ENCODE measurements at places on chromosomes 2 and 18.

- no peak for DNase-seq
Measured at GRCh38 chr2:168702579-168702978, 99.9 kb upstream of the NOSTRIN start.

DNA sequence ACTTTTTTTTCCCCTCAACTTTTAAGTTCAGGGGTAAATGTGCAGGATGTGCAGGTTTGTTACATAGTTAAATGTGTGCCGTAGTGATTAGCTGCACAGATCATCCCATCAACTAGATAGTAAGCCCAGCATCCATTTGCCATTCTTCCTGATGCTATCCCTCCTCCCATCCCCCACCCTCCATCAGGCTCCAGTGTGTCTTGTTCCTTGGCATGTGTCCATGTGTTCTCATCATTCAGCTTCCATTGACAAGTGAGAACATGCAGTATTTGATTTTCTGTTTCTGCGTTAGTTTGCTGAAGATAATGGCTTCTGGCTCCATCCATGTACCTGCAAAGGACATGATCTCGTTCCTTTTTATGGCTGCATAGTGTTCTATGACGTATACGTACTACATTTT is 47.2 kb upstream of the STON1 start:
- no peak for DNase-seq

DNA sequence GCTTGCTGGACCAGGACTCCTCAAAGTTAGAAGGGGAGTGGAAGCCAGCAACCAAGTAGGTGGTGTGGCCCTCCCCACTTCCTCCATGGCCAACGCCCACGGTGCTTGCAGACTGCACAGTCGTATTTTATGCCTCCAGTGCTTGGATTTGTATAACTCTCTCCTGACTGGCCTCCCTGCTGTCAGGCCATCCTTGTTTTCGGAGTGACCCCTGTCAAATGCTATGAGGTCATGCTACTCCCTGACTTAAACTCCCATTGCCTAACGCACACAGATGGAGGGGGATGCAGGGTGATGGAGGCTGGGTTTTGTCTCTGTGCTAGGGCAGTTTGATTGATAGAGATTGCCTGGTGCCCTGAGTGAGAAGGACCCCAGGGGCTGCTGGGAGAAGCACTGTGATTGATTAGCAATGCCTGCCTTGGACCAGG is 36.1 kb downstream of the GLI2 start:
- no peak for DNase-seq

- DNase-seq: no peak
Measured at GRCh38 chr2:135009339-135009738, 37.9 kb downstream of the MAP3K19 start.

GRCh38 chr18:27075828-27076227 is 109.3 kb downstream of the CHST9 start:
- no peak for DNase-seq

- no peak for DNase-seq
Measured at GRCh38 chr18:22489704-22490103, 72.0 kb upstream of the CTAGE1 start.

GRCh38 chr18:67705748-67706147 is 189.2 kb upstream of the DSEL start:
- DNase-seq: no peak

GRCh38 chr2:289362-290089 is 1.6 kb upstream of the ALKAL2 start:
- no peak for DNase-seq

DNA sequence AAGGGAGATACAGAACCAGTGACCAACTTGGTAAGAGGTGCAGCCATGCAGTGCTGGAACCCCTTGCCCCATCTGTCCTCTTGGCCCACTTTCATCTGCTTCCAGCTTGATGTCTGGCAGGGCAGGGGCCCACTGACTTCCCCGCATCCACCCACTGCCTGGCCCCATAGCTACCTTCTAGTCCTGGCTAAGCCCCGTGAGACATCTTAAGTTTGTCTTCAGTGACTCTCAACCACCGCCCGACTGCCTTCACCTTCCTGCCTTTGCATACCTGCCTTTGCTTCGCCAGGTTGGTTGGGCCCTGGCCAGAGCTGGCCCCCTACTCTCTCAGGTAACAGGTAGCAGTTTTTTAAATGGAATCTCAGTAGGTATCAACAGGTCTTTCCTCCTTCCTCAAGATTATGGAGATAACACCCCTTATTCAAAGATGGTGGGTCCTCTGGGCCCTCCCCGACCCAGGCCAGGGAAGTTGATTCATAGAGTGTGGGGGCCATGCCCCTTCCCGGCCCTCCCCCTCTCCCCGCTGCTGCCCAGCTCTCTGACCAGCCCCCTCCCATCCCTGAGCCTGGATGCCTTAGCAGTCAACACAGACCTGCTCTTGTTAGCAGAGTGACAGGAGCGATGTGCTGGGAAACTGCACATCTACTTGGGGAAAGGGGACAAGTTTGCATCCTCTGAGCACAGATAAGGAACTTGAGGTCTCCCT is 2.8 kb downstream of the ARID5A start:
- DNase-seq: no peak

DNA sequence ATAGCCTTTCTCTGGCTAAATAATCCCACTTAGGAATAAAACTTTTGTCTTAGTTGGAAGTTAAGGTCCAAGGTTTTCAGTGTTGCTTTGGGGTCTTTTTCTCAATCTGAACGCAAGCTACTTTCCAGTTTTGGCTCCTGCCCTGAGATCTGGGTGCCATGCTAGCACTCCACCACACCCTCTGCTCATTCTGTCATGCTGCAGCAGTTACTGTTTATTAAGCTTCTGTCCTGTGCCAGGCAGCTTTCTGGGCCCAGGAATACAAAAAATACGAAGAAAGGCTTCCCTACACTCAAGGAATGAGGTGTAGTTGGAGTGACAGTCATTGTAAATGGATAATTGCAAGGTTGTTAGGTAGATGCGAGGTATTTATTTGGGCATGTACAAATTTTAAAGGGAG is 46.3 kb upstream of the RTN4 start:
- no peak for DNase-seq

- DNase-seq: peak; percentile 10
Measured at GRCh38 chr2:199851883-199852282, 891 bp upstream of the FTCDNL1 start.

GRCh38 chr18:72107647-72108383 is 436.3 kb downstream of the CBLN2 start:
- peak; percentile 47 for DNase-seq

DNA sequence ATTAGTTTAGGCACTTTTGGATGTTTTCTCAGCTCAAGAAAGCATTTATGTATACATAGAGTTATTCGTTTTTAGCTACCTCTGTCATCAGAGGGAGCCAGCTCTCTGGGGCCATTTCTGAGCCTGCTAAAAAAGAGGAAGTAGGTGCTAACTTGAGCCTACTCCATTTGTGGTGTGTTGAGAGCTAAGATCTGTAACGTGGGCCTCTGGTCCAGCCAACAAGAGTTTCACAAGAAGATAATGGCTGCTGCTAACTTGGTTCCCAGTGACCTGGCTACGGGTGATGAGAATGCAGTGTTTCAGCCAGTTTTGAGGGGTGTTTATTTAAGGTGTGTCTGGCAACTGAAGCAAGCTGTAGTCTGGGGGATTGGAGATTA is 182.5 kb downstream of the PRKCE start:
- DNase-seq: no peak

- no peak for DNase-seq
Measured at GRCh38 chr2:19671311-19671710, 230.5 kb downstream of the TTC32 start.

DNA sequence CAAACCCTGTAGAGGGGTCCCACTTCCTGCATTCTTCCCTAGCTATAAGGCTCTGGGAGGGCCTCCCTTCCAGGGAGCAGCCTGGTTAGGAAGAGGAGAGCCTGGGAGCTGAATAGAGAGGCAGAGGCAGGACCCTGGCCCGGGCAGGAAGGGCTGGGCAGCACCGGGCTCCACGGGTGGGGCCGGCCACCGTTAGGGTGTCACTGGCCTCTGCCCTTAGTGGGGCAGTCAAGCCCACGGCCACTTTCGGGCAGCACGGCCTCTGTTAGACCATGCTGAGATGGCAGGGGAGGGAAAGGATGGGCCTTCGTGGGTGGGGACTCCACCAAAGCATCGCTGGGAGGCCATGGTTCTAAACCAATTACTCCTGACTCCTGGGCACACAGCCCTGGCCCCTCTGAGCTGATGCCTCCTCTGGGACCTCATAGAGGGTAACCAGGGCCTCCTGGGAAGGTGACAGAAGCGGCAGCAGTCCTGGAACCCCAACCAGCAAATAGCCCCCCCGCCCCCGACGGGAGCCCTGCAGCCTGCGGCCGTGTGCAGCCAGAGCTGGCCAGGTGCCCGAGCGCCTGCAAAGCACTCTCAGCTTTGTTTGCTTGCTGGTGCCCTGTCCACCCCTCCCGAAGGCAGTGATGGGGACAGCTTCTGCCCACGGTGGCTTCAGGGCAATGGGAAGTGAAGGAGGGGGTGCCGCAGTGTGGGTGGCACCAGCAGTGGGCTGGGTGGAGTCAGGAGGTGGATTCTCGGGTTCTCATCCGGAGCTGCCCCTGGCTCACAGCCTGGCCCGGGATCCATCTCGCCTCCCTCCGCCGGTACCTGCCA is 16.3 kb upstream of the HPCAL1 start:
- DNase-seq: no peak

DNA sequence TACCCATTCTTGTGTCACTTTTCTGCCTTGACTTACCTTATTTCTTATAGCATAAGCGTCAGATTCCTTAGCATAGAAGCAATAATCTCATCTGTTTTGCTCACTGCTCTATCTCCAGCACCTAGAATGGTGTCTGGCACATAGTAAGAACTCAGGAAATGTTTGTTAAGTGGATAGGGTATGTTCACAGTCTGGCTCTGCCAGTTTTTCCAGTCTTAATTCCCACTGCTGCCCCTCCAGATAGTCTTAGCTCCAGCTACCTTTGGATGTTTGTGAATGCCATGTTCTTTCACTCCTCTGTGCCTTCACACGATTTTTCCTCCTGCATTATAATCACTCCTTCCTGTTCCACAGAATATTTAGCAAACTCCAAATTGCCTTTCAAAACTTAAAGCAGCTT is 29.0 kb downstream of the DNAJC10 start:
- DNase-seq: no peak

GRCh38 chr18:22337306-22337705 is 80.4 kb downstream of the CTAGE1 start:
- no peak for DNase-seq

DNA sequence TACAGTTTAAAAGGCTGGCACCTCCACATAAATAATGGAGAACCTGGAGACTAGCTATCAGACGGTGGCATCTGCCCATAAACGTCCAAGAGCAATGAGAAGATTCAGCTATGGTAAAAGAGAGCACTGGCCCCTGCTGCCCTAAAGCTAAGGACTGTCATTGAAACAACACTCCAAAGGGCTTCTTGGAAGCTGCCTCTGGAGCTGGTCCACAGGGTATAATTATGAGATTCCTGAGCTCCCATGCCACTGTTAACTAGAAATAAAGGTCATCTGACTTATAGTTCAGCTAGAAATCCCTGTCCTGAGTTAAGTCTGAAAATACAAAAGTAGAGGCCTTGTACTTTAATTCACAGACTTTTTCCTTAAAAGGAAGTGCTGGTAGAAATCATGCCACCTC is 39.9 kb upstream of the RBMS1 start:
- DNase-seq: no peak

DNA sequence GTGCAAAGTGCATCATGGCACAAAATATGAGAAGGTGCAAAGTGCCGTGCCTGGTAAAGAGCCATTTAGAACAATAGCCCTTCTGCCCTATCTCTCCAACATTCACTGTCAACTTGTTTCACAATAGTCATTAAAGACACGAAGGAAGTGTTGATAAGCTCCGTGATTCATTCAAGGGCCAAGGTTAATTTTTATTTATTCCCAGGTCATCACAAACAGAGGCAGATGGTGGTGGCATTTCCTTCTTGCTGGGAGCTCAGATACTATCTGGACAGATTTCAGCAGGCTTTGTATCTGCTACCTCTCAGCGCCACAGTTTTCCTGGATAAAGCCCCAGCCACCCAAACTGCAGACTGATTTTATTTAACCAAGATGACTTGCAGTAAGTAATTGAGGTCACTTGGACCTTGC is 309.3 kb downstream of the ZNF521 start:
- no peak for DNase-seq

DNA sequence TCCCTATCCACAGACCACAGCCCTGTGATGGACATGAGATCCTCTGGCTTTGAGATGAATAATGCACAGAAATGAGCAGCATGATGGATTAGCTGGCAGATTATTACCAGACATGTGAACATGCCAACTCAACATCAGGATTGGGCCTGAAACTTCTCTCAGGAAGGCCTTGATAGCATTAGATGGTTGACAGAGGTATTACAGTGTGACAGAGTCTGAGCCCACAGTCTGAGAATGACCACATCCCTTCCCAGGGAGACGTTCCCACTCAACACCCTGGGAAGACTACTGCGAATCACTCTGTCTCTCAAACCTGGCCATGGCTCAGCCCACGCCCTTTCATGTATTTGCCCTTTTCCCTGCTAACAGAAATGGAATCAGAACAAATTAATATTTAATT is 66.9 kb downstream of the BCL11A start:
- DNase-seq: no peak

DNA sequence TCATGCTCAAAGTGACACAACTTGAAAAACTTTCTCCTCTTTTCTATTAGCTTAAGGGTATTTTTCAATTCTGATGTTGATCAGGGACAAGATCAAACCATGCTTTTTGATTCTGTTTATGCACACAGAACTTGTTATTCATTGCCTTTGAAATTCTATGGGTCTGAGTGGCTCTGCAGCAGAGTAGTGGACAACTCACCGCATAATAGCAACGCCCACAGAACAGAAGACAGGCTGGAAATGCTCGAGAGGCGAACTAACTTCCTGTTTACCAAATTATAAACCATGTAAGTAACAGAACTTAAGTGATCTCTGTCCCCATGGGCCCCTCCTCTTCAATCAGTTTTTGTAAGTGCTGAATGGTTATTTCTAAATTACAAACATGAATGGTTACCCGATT is 131.2 kb downstream of the CBLN2 start:
- no peak for DNase-seq

DNA sequence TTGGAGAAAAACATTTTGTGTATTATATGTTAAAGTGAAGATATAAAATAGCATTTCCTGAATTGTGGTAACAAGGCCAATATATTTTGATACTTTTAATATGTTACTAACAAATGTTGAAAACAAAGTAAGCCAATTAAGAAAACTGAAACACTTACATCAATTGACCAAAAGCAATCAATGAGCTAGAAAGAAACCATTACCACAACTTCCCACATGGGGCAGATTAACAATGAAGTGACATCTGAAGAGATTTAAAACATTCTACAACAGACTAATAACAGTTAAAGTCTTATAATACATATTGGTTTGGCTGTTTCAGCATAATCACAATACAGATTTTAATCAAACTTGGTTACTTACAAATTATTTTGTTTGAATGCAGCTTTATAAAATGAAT is 282.4 kb upstream of the NETO1 start:
- DNase-seq: no peak
